ENCODE measurements at places on chromosomes 16 and 17.
A peak's percentile ranks its signal among the peaks of the same experiment; 100 is the strongest.

DNA sequence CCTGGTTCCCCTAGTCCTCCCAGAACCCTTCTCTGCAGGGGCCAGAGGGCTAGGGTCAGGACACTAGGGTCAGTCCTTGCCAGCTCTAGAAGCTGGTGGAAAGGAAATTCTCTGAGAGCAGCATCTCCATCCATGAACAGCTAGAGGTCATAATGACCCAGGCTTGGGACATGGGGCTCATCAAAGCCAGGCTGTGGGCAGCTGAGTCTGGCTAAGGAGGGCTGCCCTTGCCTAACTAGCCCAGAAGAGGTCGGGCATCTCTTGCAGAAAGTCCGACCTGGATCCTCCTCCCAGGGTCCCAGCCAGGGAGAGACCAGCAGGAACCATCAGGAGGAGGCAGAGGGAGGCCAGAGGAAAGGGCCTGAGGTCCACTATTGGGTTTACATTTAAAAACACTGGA is 4.3 kb downstream of the MPO start:
- DNase-seq, result no peak

- no peak for DNase-seq
Measured at GRCh38 chr16:84806256-84806889, 13.4 kb upstream of the CRISPLD2 start.

- no peak for DNase-seq
Measured at GRCh38 chr16:68978303-68978954, 127.0 kb upstream of the HAS3 start.

DNA sequence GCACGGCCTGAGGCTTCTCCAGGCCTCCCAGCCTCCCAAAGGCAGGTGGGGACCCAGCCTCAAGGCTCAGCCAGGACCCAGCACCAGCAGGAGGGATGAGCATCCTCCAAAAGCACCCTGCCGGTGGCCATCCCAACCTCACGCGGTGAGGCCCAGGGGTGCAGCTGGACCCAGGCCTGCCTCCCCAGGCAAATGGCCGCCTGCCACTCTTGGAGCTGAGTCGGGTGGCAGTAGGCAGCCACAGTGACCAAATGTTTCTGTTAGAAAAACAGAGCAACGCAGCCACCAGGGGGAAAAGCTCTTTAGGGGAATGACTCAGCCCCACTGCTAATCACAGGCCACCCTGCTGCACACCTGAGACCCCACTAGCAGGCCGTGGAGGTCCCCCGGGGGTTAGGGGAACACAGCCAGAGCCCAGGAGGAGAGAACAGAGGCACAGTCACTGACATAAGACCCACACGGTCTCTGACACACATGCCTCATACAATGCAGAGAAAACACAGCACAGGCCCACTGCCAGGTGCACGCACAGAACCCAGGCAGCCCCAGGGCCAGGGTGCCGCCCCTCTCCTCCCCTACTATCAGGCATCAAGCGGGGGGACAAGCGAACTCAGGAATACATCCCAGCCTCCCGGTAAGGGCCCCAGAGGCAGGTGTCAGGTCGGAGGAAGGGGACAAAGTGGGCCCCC is 12.4 kb downstream of the BCAR1 start:
- DNase-seq, result peak; percentile 14

GRCh38 chr16:47475786-47476185 is 14.7 kb downstream of the PHKB start:
- no peak for DNase-seq

GRCh38 chr17:5509482-5509881 is 23.1 kb downstream of the MIS12 start:
- no peak for DNase-seq

GRCh38 chr16:19522397-19522732 is 467 bp upstream of the GDE1 start:
- DNase-seq, result no peak
